Stomach (tissue), 19 donors: ENCODE measurements at places on chromosomes 11 and 22. TPM values are rescaled to one million over a fixed set of nuclear protein-coding genes. Genes with fewer than 3 reads are reported as not detected.
A peak's percentile ranks its signal among the peaks of the same experiment; 100 is the strongest.

DNA sequence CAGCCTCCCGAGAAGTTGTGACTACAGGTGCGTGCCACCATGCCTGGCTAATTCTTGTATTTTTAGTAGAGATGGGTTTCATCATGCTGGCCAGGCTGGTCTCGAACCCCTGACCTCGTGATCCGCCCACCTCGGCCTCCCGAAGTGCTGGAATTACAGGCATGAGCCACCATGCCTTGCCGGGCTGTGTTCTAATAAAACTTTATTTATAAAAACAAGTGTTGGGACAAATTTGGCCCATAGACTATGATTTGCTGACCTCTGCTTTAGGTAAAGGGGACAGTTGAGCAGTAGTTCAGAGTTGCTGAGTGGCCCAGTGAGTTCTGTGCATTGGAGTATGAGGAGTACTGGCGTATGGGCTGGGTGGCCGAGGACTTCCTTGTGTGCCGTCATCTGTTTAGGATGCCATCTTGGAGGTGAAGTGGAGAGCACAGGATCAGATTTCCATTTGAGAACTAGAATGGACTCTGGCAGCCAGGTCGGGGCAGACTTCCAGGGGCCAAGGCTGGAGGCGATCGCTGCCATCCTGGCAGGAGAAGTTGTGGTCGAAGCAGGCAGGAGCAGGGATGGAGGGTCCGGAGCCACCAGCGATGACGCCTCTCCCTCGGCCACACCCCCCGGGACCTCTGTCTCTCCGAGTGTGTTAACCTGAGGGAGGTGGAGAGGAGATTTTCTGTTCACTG lies 43.8 kb downstream of the FBLN1 start:
- no peak overlapping the region for H3K4me3 ChIP-seq
- no peaks in the 10 kb centered on the region for H3K27me3 ChIP-seq
- no peak overlapping the region for H3K27ac ChIP-seq
- H3K36me3 ChIP-seq: peaks cover 24% of the 10 kb centered on the region
- peaks cover 23% of the 10 kb centered on the region for H3K4me1 ChIP-seq
- DNase-seq: no peak

DNA sequence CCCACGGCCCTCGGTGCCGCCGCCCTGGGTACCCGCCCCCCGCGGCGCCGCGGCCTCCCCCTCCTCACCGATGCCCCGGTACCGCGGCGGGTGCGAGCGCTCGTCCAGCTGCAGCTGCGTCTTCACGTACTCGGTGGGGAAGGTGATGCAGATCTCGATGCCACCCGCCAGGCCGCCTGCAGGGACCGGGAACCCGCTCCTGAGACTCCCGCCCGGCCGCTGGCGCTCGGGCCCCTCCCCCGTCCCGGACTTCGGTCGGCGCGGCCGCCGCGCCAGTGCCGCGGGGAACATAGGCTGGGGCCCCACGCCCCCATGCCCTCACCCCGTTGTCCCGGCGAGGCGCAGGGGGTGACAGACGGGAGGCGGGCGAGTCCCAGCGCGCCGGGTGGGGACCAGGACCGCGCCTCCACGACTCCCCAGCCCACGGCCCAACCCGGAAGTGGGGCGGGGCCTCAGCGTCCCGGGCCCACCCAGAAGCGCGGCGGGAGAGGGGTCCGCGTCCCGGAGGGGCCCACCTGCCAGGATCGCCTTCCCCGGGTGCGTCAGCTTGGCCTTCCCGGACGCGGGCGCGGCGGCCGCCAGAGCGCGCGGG lies 375 bp downstream of the SLC25A1 start:
- peak; percentile 60 for DNase-seq
- H3K4me1 ChIP-seq: peaks cover 56% of the 10 kb centered on the region
- H3K27ac ChIP-seq: peak overlapping the region; percentile 92
- peaks cover 4% of the 10 kb centered on the region for H3K36me3 ChIP-seq

DNA sequence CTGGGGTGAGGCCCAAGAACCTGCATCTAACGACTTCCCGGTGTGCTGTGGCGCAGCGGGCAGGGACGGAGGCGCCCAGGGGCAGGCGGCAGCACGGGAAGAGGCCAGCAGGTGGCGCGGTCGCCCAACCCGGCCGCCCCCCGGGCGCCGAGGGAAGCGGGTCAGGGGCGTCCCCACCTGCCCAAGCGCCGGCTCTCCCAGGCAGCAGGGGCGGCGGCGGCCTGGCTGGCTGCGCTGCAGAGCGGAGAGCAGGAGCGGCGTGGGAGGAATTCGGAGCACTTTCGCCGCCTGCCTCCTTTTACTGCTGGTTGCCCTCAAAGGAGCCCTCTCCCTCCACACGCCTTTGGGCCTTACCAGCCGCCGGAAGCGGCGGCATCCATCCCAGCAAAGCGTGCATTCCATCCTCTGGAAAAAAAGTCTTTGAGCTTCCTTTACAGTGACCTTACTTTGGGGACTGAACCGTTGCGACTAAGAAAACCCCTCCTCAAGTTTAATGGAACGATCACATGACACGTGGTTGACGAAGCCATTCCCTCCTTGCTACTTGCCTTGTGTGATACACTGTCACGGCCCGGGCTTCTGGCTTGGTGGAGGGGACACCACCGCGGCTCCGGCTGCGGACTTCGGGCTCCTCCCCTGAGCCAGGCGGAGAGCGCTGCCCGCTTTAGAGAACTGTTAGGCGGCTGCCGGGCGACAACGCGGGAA lies 106.8 kb upstream of the CLMP start:
- no peaks in the 10 kb centered on the region for H3K36me3 ChIP-seq
- DNase-seq: peak; percentile 63
- no peaks in the 10 kb centered on the region for H3K27me3 ChIP-seq
- H3K4me1 ChIP-seq: peaks cover 19% of the 10 kb centered on the region
- H3K4me3 ChIP-seq: peak overlapping the region; percentile 46
- H3K27ac ChIP-seq: no peak overlapping the region

DNA sequence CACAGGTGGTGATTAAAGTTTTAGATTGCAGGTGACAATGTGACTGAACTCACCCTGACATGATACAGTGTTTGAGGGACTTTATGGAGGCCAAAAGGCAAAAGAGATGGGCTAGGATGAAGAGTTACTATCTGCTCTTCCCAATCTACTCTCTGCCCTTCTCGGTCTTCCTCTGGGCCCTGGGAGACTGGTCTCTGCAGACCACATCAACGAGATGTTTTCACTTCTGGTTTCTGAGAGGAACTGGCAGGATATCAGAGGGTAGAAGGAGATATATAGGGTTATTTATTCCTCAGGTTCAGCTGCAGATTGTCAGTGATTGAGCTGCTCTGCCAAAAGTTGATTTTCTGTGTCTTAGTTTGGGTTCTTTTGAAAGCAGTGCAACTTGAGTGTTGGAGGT lies 32.4 kb upstream of the CD44 start:
- no peaks in the 10 kb centered on the region for H3K27me3 ChIP-seq
- no peaks in the 10 kb centered on the region for H3K36me3 ChIP-seq
- no peak overlapping the region for H3K4me3 ChIP-seq

MUC6 gene
- 132 TPM for total RNA-seq

MRGPRX2 gene
- total RNA-seq: not detected

THY1 gene
- 11.0 TPM for total RNA-seq

CCDC73 gene
- not detected for total RNA-seq

TEAD1 gene
- 85.0 TPM for total RNA-seq
